ENCODE measurements at places on chromosomes 1 and 21.

GRCh38 chr1:225827076-225827475 is 17.2 kb downstream of the EPHX1 start:
- DNase-seq, result no peak

DNA sequence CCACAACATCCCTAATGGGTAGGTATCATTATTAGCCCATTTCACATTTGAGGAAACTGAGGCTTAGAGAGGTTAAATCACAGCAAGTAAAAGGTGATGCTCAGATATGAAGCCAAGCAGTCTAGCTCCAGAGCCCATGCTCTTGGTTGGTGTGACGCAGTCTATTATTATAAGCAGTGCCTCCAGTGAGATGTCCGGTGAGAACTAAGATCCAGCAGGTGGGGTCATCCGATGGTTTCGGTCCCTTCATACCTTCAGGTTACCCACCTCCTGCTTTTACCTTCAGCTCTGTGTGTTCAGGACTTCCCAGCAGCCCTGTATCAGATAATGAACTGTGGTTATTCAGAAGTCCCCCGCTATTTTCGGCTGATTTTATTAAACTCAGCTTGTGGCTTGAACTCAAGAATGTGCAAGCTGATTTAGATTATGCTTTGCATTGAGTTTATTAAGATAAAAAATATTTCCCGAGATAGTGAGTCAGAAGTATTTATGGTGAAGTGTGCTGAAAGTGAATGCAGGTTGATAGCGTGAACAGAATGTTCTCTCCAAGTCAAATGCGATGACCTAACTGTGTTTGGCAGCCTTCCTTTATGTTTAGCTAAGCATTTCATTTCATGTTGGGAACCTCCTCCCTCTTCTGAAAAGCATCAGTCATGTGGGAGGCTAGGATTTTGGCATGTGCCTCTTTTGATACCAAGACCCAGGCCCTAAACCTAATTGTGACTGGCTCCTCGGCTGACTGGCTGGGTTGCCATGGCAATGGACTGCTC is 160.9 kb upstream of the UBE2U start:
- no peak for DNase-seq

- DNase-seq, result no peak
Measured at GRCh38 chr1:12197483-12197880, 30.7 kb downstream of the TNFRSF1B start.

- no peak for DNase-seq
Measured at GRCh38 chr1:56330391-56331026, 248.9 kb downstream of the PLPP3 start.

GRCh38 chr1:64043288-64043687 is 160.1 kb upstream of the UBE2U start:
- DNase-seq, result no peak

DNA sequence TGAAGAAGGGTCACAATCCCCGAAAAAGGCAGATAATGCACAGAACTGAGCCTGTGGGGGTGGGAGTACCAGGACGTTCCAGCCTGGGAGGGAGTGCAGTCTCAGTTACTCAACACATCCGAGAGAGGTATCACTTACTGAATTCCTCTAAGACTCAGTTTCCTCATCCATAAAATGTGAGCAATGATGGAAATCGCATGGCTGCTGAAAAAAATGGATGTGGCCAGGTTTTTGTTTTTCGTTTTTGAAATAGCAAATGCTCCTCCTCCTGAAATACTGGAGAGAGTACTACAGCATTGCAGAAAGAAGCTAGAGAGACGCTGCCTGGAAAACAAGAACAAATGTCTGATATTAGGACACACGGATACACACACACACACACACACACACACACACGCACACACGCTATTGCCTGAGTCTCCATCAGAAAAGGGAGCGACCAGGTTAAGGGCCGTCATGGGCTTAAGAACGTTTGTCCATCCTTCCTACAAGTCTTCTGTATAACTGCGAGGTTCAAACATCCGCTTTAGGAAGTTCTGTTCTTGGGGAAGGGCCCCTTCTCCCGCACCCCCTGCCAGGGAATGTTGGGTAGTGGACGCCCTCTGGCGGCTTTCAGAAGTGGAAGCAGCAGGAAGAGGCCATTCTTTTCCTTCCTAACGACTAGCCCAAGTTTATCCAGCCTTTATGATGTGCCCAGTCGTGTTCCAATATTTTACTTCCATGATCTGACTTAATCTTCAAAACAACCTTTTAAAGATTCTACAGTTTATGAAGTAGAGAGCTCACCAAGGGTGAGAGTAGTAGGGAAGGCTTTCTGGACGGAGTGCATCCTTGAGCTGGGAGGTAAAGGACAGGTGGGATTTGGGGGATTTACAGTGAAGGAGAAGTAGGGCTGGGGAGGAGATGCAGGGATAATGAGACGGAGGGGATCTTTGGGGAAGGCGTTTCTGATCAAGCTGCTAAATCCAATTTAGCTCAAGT is 699 bp upstream of the NES start:
- no peak for DNase-seq

DNA sequence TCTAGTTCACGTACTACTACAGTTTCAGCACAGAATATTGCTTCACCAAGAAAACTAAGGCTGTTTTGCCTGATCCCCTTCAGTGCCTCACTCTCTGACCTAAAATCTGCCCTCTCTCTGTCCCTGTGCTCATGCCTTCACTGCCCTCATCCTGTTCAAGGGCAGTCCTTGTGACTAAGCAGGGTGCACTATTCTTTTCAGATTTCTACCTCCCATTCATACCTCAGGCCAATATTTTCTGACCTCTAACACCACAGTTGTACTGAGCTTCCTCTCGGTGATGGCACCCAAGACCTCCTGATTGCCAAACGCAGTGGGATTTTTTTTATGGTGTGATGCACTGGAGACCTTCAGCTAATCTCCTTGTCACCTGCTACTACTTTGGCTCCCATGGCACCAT is 57.7 kb upstream of the GADD45A start:
- no peak for DNase-seq

- DNase-seq, result no peak
Measured at GRCh38 chr1:177334903-177335302, 164.1 kb downstream of the BRINP2 start.

DNA sequence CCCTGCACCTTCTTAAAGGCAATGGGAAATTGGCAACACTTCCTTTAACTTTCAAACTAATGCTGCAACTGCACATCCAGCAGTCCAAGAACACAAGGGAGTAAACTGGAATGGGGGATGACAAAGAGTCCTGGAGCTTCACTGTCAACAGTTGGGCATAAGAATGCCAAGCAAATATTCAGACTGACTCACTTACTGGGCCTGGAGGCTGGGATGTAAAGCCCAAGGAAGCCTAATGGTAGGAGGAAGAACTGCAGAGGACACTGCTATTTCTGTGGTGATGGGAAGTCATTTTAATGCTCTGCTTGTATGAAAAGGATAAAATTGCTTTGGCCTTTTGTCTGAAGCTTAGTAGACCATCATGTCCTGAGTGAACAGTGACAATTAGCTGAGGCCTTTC is 15.7 kb upstream of the DMRTA2 start:
- DNase-seq, result no peak

GRCh38 chr1:14767075-14767474 is 168.6 kb downstream of the KAZN start:
- no peak for DNase-seq

GRCh38 chr1:83508485-83509151 is 490.3 kb downstream of the TTLL7 start:
- no peak for DNase-seq

DNA sequence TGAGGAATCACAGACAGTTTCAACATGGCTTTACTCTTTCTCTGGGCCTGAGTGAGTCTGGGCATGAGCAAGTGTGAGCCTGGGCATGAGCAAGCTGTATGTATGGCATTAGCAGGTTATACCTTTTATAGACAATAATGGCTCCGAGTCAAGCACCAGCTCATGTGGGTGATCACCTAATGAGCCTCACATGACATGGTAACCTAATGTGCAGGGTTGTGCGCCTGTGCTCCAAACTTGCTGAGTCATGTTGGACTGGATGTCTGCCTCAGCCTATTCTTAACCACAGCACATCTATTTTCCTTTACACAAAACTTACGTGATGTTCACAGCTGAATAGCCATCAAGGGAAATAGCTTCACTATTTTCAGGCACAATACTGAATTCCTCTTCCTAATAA is 236.2 kb upstream of the NRIP1 start:
- no peak for DNase-seq

DNA sequence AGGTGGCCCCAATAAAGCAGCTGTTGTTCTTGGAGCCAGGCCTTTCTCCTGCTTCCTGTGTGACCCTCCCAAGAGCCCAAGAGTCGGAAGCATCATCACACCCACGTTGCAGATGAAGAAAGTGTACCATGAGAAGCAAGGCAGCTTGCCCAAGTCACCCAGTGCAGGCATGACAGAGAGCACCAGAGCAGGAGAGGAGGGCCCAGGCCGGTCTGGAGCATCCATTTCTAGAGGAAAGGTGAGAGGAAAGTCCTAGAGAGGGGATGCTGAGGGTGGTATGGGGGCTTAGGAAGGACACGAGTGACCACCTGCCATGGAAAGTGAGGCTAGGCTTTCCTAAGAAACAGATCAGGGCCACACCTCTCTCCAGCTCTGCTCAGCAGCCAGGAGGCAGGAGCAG is 47.0 kb downstream of the C1orf198 start:
- DNase-seq, result no peak

DNA sequence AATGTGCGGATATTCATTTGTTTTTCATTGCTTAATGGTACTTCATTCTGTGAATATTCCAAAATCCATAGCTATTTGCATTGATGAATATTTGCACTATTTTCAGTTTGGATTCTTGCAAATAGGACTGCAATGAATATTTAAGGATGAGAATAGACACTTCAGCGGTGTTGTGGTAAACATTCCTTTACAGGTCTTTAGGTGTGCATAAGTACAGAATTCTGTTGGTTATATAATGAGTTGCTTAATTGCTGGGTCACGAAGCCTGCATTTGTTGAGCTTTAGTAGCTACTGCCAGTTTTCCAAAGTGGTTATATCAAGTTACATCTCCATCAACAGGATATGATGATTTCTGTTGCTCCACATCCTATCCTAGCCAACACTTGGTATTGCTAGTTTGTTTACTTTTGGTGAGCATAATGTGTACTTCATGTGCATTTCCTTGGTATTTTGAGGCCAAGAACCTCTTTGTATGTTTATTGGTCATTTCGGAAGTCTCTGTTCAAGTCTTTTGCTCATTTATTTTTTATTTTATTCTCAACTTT is 64.2 kb upstream of the CYYR1 start:
- no peak for DNase-seq
